ENCODE measurements at places on chromosomes 7 and 10.

- no peaks in the 10 kb centered on the region for H3K36me3 ChIP-seq
- no peak overlapping the region for H3K27ac ChIP-seq
- peak; percentile 3 for DNase-seq
- H3K4me3 ChIP-seq: no peak overlapping the region
- no peaks in the 10 kb centered on the region for H3K4me1 ChIP-seq
Measured at GRCh38 chr7:93910076-93910994, 4.0 kb downstream of the GNGT1 start.

- H3K36me3 ChIP-seq: no peaks in the 10 kb centered on the region
- H3K27ac ChIP-seq: no peak overlapping the region
- H3K4me1 ChIP-seq: peaks cover 2% of the 10 kb centered on the region
- no peaks in the 10 kb centered on the region for H3K27me3 ChIP-seq
Measured at GRCh38 chr7:95473276-95473985, 12.3 kb upstream of the ASB4 start.

DNA sequence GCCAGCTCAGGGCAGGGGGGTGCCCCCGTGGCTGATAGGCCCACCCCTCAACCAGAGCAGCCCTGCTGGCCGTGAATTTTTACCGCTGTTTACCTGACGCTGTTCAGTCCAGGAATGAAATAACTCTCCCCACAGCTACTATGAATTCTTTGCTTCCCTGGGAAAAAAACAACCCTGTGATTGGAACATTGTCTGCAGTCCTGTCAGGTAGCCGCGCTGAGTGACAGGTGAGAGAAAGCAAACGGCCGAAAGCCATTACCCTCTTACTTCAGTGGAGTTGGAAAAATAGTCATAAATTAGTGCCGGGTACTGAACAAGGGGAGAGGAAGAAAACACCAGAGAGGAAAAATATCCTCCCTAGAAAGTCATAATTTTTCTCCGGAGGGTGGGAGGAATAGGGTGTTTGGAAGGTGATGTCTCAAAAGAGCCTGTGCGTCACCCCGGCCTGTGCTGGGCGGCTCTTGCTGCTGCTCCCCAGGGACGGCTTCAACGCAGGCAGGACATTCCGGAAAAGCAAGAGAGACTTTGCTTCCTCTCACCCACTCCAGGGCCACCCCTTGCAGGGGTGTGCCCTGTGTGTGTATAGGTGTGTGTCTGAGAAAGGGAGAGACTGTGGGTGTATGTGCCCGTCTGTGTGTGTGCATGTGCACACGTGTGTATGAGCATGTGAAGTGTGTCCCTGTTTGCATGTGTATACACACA lies 69.0 kb downstream of the CDH23 start:
- no peak overlapping the region for H3K27ac ChIP-seq
- H3K36me3 ChIP-seq: no peaks in the 10 kb centered on the region
- H3K4me3 ChIP-seq: no peak overlapping the region
- no peak for DNase-seq
- H3K4me1 ChIP-seq: no peaks in the 10 kb centered on the region
- no peaks in the 10 kb centered on the region for H3K27me3 ChIP-seq

DNA sequence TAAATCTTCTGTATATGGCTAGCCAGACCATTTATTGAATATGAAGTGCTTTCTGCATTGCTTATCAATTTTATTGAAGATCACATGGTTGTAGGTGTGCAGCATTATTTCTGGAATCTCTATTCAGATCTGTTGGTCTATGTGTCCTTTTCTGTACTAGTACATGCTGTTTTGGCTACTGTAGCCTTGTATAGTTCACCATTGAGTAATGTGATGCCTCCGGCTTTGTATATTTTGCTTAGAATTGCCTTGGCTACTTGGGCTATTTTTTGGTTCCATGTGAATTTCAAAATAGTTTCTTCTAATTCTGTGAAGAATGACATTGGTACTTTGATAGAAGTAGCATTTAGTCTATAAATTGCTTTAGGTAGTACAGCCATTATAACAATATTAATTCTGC lies 1187.2 kb downstream of the XPNPEP1 start:
- no peaks in the 10 kb centered on the region for H3K27me3 ChIP-seq
- no peak overlapping the region for H3K4me3 ChIP-seq
- no peak for DNase-seq
- no peak overlapping the region for H3K27ac ChIP-seq

GRCh38 chr7:33698041-33698440 lies 207.3 kb upstream of the BMPER start:
- H3K27me3 ChIP-seq: no peaks in the 10 kb centered on the region
- H3K4me1 ChIP-seq: peaks cover 14% of the 10 kb centered on the region
- no peak for DNase-seq
- H3K4me3 ChIP-seq: no peak overlapping the region
- no peak overlapping the region for H3K27ac ChIP-seq

DNA sequence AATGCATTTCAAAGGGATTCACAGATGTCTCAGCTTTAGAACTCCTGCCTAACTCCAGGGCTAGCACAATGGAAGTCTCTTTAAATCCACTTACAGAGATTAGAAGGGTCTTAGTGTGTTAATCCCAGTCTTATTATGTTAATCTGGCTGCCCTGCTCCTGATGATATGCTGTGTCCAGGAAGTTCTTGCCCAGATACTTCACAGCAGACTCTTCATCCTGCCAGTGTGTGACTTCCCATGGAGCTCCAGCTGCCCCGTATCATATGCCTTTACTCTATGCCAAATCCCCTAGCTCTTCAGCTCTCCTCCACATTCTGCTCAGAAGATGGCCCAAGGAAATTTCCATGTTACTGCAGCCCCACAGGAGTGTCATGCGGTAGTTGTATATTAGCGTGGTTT lies 533.8 kb downstream of the GALNT17 start:
- H3K36me3 ChIP-seq: no peaks in the 10 kb centered on the region
- H3K27me3 ChIP-seq: no peaks in the 10 kb centered on the region
- no peak overlapping the region for H3K4me3 ChIP-seq
- no peaks in the 10 kb centered on the region for H3K4me1 ChIP-seq
- no peak overlapping the region for H3K27ac ChIP-seq

DNA sequence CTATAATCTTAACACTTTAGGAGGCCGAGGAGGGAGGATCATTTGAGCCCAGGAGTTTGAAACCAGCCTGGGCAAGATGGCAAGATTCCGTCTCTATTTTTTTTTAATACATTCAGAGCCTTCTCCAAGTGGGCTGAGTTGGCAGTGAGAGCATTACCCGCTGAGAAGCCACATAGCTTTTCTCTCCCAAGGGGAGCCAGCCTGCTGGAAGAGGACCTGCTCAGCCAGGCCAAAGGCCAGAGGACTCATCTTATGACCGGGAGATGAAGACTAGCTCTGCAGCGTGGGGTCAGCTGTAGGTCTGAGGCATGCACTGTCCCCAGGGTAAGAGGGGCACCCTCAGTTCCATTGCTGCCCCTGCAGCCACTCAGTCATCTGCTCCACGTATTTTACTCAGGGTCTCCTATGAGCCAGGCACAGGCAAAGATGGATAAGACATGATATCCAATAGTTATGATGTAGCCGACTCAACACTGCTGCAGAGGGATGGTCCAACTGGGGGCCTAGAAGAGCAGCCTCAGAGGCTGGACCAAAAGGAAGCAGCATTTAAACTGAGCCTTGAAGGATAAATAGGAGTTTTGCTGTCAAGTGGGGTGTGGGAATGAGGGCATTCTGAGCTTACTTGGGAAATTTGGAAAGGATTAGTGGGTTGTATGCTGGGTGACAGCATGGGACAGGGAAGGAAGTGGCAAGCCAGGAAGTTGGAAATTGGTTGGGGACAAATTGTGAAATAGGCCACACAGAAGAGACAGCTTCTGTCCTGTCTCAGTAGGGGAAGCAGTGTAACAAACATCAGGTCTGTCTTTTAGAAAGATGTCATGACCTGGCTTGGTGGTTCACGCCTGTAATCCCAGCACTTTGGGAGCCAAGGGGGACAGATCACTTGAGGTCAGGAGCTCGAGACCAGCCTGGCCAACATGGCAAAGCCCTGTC lies 1.6 kb upstream of the MARVELD1 start:
- H3K27ac ChIP-seq: no peak overlapping the region
- H3K4me1 ChIP-seq: peaks cover 38% of the 10 kb centered on the region
- DNase-seq: no peak
- H3K36me3 ChIP-seq: no peaks in the 10 kb centered on the region
- H3K27me3 ChIP-seq: no peaks in the 10 kb centered on the region

- H3K4me1 ChIP-seq: no peaks in the 10 kb centered on the region
Measured at GRCh38 chr7:98703916-98704315, 86.8 kb downstream of the NPTX2 start.

DNA sequence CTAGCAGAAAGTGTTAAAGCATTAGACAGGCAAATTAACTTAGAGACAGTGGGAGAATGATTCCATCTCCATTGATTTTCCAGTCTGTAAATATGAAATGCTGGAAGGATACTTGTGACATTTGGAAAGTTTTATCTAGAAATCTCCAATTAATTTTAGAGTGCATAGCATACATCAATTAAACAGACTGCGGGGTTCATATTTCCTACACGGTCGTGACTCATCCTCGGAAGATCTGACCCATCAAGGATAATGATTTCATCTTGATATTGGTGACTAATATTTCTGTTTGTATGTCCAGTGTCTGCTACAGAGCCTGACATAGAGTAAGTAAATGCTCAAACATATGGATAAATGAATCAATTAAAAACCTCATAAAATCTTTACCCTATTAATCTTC lies 474.9 kb downstream of the KCNMA1 start:
- no peak overlapping the region for H3K27ac ChIP-seq
- H3K27me3 ChIP-seq: no peaks in the 10 kb centered on the region
- no peaks in the 10 kb centered on the region for H3K36me3 ChIP-seq
- DNase-seq: no peak

DNA sequence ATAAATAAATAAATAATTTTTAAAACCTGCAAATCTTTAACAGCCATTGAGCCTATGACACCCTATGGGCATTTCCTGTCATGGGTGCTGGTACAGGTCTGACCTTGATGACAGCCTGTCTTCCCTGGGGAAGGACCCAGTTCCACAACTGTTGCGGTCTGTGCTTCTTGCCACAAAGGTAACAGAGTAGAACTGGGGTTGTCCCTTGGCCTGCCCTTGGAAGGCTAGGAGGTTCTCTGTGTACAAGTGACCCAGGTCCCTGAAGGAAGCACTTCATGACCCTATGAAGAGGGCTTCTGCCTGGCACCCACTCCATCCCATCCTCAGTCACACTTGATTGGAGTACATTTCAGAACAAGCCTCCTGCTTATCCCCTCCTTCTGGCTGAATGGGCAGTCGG lies 66.9 kb downstream of the OGDH start:
- no peak overlapping the region for H3K4me3 ChIP-seq
- no peaks in the 10 kb centered on the region for H3K27me3 ChIP-seq
- peak overlapping the region; percentile 43 for H3K27ac ChIP-seq
- H3K36me3 ChIP-seq: peaks cover 30% of the 10 kb centered on the region

DNA sequence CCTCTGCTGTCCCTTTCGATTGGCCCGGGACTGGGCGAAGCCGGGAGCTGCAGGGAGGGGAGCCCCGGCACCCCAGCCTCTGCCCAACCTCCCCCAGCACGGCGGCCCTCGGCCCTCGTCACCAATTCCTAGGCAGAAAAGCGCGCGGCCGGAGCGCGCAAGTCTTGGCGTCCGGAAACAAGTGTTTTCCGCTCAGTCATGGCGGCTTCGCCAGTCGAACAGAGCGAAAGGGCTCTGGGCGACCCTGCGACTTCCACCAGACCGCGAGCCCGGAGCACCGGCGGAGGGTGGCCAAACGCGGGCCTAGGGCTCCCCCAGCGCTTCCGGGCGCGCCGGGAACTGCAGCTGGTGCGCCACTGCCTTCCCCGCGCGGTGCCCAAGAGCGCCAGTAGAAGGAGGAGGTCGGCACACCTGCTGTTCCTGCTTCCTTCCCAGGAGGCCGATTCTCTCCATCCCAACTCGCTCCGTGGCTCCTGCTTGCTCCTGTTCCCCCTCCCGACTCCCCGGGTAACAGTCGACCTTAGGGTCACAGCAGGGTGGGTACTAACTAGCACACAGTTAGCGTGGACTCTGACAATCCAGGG lies 729.9 kb downstream of the ZWINT start:
- no peak overlapping the region for H3K27ac ChIP-seq
- H3K27me3 ChIP-seq: no peaks in the 10 kb centered on the region
- no peaks in the 10 kb centered on the region for H3K36me3 ChIP-seq

GRCh38 chr10:96463562-96463961 lies 50.2 kb downstream of the TLL2 start:
- no peak overlapping the region for H3K27ac ChIP-seq
- no peak for DNase-seq
- H3K27me3 ChIP-seq: no peaks in the 10 kb centered on the region

DNA sequence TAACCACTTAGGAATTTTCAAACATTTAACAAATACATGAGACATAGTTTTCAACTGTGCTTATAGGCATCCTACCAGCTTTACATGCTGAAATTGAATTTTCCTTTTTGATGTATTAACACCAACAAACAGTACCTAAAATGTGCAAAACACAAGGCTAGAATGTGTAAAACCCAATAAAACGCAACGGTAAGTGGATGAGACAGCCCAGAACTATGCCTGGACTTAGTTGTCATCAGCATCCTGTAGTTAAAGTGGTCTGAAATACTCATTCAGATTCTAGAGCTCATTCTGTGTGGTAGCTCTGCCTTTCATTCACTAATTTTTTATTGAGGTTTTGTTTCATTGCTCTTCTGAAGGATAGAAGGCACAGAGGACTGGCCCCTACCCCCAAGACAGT lies 137.1 kb downstream of the BMPER start:
- H3K27me3 ChIP-seq: no peaks in the 10 kb centered on the region
- no peak for DNase-seq
- H3K36me3 ChIP-seq: no peaks in the 10 kb centered on the region
- no peak overlapping the region for H3K27ac ChIP-seq
- H3K4me3 ChIP-seq: no peak overlapping the region

DNA sequence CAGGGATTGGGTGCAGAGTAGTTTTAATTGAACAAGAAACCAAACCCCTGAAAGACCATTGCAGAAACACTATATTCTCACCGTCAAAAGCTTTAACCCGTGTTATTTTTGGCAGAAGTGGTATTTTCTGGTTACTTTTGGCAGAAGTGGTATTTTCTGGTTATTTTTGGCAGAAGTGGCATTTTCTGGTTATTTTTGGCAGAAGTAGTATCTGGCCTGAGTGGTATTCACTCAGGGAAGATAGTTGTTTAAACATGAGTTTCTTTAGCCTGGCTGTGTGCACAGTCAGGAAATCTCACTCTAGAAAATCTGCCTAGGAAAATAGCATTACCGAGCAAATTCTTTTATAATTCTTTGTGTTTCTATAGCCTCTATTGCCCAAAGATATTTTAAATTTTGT lies 322.7 kb downstream of the GFRA1 start:
- peaks cover 31% of the 10 kb centered on the region for H3K4me1 ChIP-seq
- no peaks in the 10 kb centered on the region for H3K27me3 ChIP-seq
- peak overlapping the region; percentile 64 for H3K27ac ChIP-seq

- H3K36me3 ChIP-seq: no peaks in the 10 kb centered on the region
- no peak overlapping the region for H3K4me3 ChIP-seq
- H3K27ac ChIP-seq: peak overlapping the region; percentile 93
- H3K4me1 ChIP-seq: peaks cover 59% of the 10 kb centered on the region
- peak; percentile 96 for DNase-seq
- H3K27me3 ChIP-seq: no peaks in the 10 kb centered on the region
Measured at GRCh38 chr7:47327698-47328391, 254.1 kb downstream of the TNS3 start.

DNA sequence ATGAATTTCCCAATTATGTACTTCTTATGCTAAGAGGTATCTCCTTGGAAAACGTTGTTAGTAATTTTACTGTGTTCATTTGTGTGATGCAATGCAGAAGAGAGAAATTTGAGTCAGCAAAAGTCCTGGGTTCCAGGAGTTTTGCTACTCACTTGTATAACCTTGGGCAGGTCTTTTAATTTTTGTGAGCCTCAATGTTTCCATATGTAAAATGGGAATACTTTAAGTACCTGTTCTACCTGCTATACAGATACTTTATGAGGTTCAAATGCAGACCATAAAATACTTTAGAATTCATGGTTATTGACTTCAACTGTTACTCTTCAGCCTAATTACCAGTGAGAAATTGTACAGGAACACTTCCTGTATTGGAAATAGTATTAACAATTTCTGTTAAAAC lies 185.5 kb downstream of the MLLT10 start:
- peaks cover 7% of the 10 kb centered on the region for H3K4me1 ChIP-seq
- no peak overlapping the region for H3K27ac ChIP-seq
- H3K36me3 ChIP-seq: no peaks in the 10 kb centered on the region
- no peak for DNase-seq
- H3K27me3 ChIP-seq: no peaks in the 10 kb centered on the region
